ENCODE measurements at places on chromosomes 16 and 17. TPM values are rescaled to one million over a fixed set of nuclear protein-coding genes. Genes with fewer than 3 reads are reported as not detected.

Gene RTN4RL1
- 0.35 TPM for total RNA-seq

Gene EARS2
- 10.2 TPM for total RNA-seq

Gene PLLP
- not detected for total RNA-seq

Gene TPSD1
- total RNA-seq = not detected

Gene SLC5A11
- total RNA-seq = not detected

Gene ZPBP2
- total RNA-seq = not detected

Measured in CD4-positive, CD25-positive, alpha-beta regulatory T cell (primary cell).